ENCODE measurements at places on chromosomes 12 and 14.

DNA sequence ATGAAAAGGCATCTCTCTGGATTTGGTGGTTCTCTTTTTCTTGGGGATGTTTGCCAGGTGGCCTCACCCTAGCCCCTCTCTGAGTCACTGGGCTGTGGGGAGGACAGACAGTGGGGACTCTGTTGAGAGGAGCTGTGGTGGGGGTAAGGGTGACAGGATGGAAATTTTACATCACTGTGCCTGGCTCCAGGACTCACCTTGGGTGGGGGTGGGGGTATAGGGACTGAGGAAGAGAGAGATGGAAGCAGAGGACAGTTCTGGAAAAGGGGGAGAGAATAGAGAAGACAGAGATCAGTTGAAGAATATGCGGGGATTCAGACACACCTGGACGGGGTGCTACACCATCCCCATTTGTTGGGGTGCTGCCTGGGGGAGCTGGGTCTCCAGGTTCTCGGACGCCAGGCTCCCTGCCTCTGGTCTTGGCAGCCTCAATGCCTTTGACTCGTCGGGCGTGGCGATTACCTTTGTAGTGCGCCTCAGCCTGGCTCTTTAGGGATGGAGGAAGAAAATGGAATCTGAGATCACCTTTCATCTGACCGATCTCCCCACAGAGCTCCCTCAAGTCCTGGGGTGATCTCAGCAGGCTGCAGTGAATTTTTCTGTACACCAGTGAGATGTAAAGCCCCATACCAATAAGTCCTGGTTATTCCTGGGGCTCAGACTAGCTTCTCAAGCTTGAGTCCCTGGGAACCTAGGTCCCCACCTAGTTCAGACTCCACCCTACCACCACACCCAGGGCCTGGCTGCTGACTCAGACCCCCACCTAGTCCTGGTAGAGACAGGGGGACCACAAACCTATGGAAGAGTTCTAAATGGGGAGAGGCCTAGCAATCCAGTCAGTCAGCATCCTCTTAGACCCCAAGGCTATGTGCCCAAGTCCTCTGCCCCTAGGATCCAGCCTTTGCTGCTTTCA is 9.6 kb upstream of the GPR84 start:
- peak; percentile 36 for DNase-seq

DNA sequence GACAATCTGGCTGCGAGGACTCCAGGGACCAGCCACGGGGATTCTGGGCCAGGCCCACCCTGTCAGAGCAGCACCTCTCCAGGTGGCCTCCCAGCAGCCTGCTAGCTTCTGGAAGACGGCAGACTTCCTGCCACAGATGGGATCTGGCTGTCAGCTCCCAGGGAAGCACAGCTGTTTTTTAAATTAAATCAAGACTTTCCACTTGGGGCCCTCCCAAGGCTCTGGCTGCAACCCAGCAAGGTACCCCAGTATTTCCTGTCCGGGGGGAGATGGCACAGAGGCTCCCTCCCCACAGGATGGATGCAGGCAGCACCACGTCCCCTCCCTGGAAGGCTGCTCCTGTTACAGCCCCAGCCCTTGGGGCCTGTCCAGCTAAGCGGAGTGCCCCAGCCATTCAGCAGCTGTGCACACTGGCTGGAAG is 56.9 kb downstream of the ACTN1 start:
- no peak for DNase-seq

- DNase-seq: no peak
Observed at GRCh38 chr14:50377550-50378085, 19.1 kb downstream of the CDKL1 start.

DNA sequence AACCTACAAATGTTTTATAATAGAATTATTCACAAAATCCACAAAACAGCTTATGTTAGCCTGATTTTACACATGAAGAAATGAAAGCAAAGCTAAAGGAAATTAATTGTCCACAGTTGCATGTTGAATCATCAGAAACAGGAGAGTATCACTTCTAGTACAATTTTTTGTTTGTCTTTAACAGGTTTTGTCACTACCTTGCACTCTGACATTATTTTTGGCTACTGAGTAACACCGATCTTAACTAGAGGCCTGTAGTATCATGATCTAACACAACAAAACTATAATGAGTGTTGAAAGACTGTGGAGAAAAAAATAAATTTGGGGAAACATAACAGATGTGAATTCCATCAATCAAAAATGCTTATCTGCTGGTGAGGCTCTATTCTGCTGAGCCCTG is 60.1 kb downstream of the TAOK3 start:
- no peak for DNase-seq

DNA sequence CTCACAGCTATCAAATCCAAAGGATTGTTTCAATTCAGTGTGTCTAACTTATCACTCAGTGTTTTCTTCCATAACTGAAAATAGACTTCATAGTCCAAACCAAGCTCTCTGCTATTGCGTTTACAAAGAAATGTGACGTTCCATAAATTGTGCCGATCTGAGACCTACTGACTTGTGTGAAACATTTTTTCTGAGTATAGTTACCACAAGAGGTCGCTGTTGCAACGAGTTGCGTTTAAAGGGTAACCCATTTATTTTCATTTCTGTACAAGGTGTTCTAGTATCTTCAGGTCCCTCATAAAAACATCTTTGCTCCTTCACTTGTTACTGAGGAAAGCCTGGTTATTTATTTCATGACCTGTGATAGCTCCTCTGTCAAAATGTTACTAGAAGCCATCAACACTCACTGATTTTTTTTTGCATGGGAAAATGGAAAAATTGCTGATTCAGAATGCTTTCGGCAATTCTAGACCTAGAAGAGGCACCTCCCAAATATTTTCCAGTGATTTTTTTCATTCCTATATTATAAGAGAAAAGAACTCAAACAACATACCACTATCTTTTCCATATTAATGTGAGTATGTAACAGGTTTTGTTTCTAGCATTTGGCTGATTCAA is 60.9 kb upstream of the OR4E1 start:
- peak; percentile 41 for DNase-seq

- no peak for DNase-seq
Observed at GRCh38 chr12:9388379-9388778, 180.2 kb upstream of the PZP start.

- DNase-seq: no peak
Observed at GRCh38 chr14:56300495-56300894, 182.3 kb downstream of the PELI2 start.

DNA sequence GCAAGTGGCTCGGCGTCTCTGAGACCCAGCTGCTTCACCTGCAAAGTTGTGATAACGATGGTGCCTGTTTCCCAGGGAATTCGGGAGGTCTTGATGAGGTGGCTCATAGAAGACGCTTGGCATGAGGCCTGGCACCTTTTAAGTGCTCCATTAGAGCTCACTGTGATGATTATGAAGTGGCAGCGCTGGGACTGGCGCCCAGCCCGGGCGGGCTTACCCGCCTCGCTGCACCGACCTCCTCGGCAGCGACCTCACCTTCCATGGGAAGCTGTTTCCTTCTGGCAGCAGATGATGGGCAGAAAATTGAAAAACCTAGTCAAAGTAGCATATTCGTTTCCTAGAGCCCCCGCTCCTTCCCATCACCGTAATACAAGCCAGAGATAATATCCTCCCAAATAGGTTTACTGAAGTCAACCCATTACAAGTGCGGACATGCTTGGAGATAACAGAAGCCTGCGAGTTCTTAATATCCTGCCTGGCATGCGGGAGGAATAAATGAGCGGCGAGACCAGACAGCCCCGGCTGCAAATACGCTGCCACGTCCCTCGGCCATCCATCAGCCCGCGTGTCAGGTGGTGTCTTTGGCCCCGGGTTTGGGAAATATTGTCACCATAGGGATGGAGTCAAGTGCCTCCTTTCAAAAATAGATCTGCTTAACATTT is 35.2 kb upstream of the DLK1 start:
- no peak for DNase-seq

DNA sequence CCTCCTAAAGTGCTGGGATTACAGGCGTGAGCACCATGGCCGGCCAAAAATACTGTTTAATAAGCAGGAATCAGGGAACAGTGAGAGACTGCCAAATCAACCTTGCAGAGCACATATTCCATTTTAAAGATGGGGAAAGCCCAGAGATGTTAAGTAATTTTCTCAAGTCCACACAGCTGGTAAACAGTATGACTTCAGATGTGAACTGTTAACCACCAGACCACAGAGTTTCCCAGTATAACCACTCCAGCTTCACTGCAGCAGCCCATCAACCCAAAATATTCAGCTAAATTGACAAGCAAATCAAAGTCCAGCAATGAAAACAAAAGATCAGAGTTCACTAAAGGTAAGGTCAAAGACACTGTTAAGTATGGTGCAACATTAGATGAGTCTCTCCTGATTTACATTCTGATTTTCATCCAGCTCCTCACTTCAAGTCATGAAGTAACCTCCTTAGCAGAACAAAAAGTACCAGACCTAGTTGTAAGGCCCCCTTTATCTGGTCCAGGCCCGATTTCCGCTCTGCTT is 82.1 kb downstream of the TRAFD1 start:
- DNase-seq: no peak

DNA sequence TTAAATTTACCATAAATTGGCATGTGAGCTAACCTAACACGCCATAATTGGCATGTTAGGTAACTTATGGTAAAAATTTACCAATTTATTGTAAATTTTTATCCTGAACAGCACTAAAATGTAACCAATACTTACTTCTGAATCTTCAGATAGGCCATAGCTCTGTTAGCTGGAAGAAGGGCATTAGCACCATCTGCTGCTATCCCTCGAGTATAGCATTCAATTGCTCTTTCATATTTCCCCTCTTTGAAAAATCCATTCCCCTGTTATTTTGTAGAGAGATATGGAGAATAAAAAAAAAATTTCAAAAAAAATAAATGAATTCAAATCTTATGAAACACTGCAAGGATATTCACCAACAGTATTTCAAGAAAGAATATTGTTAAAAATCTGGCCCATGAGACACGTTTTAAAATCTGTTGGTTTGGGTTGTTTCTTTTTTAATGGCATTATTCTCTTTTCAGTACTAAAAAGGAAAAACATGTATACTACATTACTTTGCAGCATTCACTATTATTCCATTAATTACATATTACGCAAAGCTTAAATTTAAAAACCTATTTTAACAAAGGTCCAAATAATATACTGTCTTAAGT is 19.1 kb downstream of the RPAP3 start:
- peak; percentile 13 for DNase-seq

- no peak for DNase-seq
Observed at GRCh38 chr12:131101703-131102492, 148.2 kb downstream of the ADGRD1 start.

- DNase-seq: peak; percentile 17
Observed at GRCh38 chr12:27779416-27779919, 565 bp upstream of the KLHL42 start.

- DNase-seq: no peak
Observed at GRCh38 chr12:68733661-68734071, 12.3 kb upstream of the SLC35E3 start.

GRCh38 chr14:94771158-94771905 is 1.4 kb upstream of the GSC start:
- no peak for DNase-seq

DNA sequence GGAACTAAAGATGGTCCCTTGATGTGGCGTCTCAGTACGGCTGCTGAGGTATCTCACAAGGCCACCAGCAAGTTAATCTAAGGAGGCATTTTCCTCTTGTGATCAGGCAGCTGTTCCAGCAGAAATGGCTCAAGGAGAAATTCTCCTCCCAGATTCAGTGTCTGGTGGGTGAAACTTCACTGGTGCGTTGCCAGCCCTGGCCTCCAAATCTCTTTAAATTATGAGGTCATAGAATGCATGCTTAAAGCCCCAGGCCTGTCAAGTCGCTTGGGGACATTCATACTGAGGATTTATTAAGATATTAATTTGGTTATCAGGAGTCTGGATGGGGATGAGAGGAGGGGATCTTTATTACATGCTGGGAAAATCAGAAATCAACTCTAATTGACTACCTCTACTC is 72.9 kb downstream of the PPP2R5C start:
- no peak for DNase-seq

- DNase-seq: no peak
Observed at GRCh38 chr12:49015196-49015595, 3.4 kb downstream of the PRKAG1 start.

- DNase-seq: no peak
Observed at GRCh38 chr12:31431721-31432240, 105.8 kb upstream of the SINHCAF start.

GRCh38 chr12:93198086-93198485 is 179.6 kb upstream of the NUDT4 start:
- DNase-seq: no peak

GRCh38 chr12:93245543-93245942 is 132.2 kb upstream of the NUDT4 start:
- DNase-seq: peak; percentile 27

- no peak for DNase-seq
Observed at GRCh38 chr14:30681752-30682355, 59.7 kb downstream of the SCFD1 start.

DNA sequence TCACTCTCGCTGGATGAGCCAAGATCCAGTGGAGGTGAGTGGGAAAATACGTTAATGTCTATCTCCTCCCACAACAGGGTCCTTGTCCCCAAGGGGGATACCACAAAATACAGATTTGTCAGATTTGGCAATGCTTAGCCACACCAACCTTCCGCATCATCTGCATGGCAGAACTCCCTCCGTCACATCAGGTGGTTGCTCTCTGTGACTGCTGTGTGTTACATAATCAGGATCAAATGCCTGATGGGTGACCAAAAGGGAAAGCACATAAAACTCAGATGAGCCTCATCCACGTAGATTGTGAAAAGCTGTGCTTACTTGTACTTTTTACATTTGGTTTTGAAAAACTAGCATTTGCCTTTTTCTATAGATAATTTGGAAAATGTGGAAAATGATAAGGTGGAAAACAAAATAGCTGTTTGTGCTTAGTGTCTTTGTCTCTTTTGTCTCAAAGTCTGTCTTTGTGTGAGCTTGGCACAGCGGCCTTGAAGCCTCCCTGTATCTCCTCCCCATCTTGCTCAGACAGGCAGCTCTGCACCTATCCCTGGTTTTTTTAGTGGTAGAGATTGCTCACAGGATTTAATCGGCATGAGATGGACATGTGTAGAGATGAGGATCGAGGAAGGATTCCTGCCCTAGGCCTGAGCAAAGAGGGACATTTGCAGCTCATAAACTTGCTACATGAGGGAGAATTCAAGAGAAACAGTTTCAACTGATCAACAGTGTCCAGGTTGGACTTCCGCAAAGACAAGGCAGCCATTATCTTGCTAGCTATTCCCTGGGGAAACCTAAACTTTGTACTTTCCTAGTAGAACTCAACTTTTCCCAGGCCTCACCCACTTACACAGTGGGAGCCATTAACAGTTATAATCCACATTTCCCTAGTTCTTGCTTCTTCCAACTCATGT is 3.6 kb upstream of the FGF6 start:
- no peak for DNase-seq

GRCh38 chr12:44384136-44384535 is 492.0 kb downstream of the NELL2 start:
- DNase-seq: no peak

DNA sequence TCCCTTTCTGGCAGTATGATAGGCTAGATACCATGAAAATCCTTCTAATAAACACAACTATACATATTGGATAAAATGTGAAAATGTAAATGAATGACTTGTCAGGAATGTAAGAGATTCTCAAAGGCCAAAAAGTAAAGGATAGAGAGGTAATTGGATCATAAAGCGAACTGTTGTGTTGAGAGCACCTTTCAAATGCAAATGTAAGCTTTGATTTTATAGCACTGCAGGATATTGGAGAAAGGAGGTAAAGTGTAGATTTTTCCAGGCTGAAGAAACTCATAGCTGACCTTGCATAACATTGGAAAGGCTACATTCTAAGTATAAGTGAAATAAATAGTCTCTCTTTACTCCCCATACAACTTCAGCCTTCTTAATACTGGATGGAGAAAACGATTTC is 54.0 kb downstream of the PTPRB start:
- no peak for DNase-seq

GRCh38 chr14:41285186-41285748 is 321.4 kb upstream of the LRFN5 start:
- DNase-seq: peak; percentile 9

Measured in activated CD4-positive, alpha-beta T cell treated with anti-CD3 and anti-CD28 coated beads for 48 hours (primary cell).